Activated T-cell treated with anti-CD3 and anti-CD28 coated beads, Interleukin-2, amount 50 U/mL, for 72 hours (primary cell): ENCODE measurements at places on chromosomes 1 and 21. TPM values are rescaled to one million over a fixed set of nuclear protein-coding genes. Genes with fewer than 3 reads are reported as not detected.

GRCh38 chr1:245336149-245336983 lies 181.6 kb downstream of the KIF26B start:
- no peak for DNase-seq

DNA sequence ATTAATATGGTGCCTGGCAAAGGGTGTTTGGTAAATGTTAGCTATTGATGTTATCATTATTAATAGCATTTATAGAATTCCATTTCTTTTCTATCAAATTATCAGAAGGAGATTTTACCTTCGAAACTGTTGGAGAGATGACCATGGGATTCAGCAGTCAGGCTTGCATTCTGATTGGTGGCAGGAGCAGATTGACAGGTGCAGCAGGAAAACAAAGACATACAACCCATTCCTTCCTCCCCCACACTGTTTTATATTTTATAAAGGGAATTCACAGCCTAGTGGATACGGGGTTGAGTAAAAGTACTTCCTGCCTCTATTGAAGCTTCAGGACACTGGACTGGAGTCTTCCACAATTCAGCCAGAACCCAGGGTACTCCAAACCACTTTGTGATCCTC lies 55.1 kb upstream of the SYT14 start:
- no peak for DNase-seq

DNA sequence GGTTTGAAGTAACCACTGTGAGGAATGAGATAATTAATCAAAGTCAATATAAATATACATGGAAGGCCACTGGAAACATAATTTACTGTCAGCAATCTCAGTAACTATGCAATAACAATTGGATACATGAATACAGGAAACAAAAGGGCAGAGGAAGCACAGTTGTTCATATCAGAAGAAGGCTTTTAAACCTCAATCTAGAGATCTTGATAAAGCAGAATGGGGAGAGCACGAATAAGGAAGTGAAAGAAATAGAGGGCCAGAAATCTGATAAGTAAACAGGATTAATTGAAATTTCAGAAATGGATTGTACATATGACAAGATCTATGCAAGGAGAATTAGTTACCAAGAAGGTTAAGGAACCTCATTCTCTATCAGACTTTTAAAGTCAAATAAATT lies 93.0 kb downstream of the EVI5 start:
- no peak for DNase-seq

GRCh38 chr21:34693192-34693810 lies 24.5 kb downstream of the CLIC6 start:
- DNase-seq = peak; percentile 47

GRCh38 chr1:237700181-237700580 lies 190.5 kb downstream of the ZP4 start:
- no peak for DNase-seq

DNA sequence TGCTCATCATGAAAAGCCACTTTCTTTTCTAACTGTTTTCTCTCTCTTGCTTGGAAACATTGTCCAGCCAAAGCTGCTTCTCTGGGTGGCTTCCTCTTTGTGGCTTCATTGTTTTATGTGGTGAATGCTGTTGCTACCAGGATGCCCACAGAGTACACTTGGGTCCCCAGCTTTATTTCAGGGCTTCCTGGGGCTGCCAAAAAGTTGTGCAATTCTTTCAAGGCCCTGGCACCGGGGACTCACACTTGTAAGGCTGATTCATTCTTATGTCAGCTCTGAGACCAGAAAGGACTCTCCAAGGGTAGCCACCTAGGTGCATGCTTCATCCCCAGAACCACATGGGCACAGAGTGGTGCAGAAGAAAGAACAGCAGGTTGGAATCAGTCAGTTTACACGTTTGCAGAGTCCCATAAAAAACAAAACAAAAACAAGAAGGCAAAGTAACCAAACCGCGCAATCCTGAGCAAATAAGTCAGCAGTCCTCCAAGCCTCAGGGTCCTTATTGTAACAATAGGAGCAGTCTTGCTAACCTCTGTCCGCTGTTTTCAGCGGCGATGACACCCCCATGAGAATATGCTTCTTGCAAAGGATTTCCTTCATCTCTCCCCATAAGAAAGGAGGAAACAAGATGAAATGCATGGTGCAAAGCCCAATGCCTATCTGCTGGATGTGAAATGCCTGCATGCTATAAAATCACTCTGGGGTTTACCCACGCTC lies 89.9 kb upstream of the SSX2IP start:
- DNase-seq = peak; percentile 16

GRCh38 chr1:91883470-91883869 lies 2.5 kb downstream of the TGFBR3 start:
- DNase-seq = no peak

DNA sequence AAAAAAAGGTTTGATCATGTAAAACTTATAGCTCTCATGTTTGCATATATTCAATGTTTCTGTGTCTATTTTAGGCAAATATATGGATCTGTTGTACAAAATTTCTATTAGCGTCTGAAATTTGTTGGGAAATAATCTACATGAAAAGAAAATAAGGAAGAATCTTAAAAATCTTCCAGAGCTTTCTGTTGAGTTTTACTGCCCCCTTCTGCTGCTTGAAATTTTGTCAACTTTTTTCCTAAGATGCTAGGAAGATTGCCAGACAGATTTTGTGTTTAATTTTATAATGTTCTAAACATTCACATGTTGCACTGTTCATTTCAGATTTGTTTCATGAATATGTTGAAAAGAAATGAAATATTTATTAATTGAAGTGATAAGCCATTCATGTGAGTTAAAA lies 2.5 kb upstream of the PTGS2 start:
- DNase-seq = no peak

- DNase-seq = no peak
These were observed at the start of gene KLHDC8A for GRCh38 chr1:205356440-205357139. TSS of gene KLHDC8A (minus strand) at chr1:205356922. CDS start at chr1:205343604, 13,318 bp downstream.

GRCh38 chr1:48817505-48818114 lies 40.9 kb upstream of the BEND5 start:
- peak; percentile 47 for DNase-seq

- no peak for DNase-seq
These were observed 38.9 kb downstream of the HHAT start for GRCh38 chr1:210367566-210367965.

DNA sequence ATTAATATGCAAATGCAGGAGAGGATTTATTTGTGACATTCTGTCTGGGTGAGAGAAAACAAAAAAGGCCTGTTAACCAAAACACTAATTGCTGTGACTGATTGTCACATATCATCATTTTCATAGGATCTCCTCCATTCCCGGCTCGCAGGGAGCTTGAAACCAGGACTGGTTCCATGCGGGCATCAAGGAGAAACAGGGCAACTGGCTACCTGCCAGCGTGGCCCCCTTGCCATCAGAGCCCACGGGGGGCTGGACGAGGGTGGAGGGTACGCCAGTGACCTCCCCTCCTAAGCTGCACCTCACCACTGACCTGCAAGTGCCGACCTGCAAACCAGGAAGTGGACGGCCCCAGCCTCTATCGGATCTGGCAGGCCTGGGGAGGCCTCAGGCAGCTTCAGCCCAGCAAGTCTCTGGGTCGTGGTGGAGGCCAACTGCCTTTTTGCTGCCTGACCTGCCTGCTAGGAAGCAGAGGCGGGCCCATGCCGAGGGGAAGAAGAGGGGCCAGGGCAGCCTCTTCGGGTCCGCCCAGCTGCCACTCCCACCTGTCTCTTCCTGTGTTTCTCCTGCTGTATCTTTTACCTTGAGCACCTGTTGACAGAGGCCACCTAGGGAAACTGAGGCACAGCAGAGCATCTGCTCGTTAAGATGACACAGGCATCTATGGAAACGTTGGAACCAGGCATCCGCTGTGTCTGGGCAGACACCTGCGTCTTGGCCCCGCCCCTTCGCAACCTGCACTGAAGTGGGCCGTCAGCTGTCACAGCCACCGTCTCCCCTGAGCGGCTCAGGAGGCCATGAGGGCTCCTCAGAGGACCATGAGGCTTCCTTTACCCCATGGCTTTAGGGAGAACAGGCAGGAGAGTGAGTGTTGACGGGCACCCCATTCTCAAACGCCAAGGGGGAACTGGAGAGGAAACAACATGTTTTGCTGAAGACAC lies 74.8 kb downstream of the CASZ1 start:
- no peak for DNase-seq

DNA sequence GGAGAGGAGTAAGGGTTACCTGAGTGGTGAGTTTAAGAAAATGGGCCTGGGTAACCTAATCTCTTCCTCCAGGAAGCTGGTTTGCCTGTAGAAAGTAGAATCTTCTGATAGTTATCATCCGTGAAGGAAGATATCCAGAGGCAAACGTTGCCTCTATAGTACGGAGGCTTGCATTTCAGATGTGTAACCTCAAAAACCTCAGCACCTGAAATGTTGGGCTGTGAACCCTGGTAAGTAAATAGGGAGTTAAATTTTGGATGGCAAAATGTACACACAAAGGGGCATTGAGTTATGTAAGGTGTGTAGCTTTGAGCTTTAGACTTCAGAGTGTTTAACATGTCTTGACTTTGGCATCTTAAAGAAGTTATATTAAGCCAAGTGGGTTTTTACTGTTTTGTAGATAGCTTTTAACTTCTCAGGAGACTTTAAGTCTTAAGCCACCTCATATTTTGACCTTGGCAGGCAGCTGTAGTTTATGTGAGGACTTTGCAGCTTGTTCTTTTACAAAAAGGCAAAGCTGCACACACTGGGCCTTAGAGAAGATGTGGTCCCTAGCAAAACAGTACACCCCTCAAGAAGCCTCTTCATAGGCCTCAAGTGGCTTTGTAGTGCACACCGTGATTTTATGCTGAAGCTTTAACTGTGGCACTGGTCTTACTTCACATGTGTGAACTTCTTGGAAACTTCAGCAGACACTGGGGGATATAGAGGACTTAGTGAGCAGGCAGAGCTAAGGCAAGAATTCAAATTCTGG lies 83.4 kb downstream of the SNRPE start:
- DNase-seq = no peak

DNA sequence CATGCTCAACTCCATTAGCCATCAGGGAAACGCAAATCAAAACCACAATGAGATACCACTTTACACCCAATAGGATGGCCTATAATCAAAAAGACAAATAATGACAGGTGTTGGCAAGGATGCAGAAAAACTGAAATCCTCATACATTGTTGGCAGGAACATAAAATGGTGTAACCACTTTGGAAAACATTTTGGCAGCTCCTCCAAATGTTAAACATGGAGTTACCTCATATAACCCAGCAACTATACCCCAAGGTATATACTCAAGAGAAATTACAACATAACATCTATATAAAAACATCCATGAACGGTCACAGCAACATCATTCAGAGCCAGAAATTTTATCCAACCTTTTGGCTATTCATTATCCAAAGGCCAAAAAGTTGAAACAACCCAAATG lies 11.6 kb downstream of the EIF4G3 start:
- no peak for DNase-seq

CHIA gene
- total RNA-seq = not detected

ANGPTL7 gene
- not detected for total RNA-seq

FNDC10 gene
- 1.5 TPM for total RNA-seq

KCNE1 gene
- total RNA-seq = 0.41 TPM

GJA5 gene
- not detected for total RNA-seq

GJC2 gene
- total RNA-seq = 0.77 TPM

THEM5 gene
- 0.25 TPM for total RNA-seq

FCRLA gene
- not detected for total RNA-seq
